Thoracic aorta endothelial cell (primary cell): ENCODE measurements at places on chromosomes 5 and 9. TPM values are rescaled to one million over a fixed set of nuclear protein-coding genes. Genes with fewer than 3 reads are reported as not detected.

Gene ECPAS
- 124 and 125 TPM in 2 replicates for total RNA-seq

Gene ADCY2
- not detected in 2 replicates for total RNA-seq

Gene DOCK8
- total RNA-seq, result 0.80 and 1.3 TPM in 2 replicates

Gene FRRS1L
- under 0.01 TPM in 2 replicates for total RNA-seq

Gene ACTBL2
- total RNA-seq, result not detected in 2 replicates

Gene MYO10
- total RNA-seq, result 131 and 155 TPM in 2 replicates

Gene PCDHGB3
- total RNA-seq, result 1.4 and 2.9 TPM in 2 replicates

Gene SH3GL2
- total RNA-seq, result 0.13 and 0.14 TPM in 2 replicates

Gene SLC1A1
- 27.1 and 36.8 TPM in 2 replicates for total RNA-seq
